ENCODE measurements at places on chromosomes 3 and 15. TPM values are rescaled to one million over a fixed set of nuclear protein-coding genes. Genes with fewer than 3 reads are reported as not detected.

GRCh38 chr3:150292891-150293290 is 115.2 kb upstream of the TSC22D2 start:
- peaks cover 13% of the 10 kb centered on the region for H3K4me1 ChIP-seq
- H3K4me3 ChIP-seq: no peak overlapping the region
- H3K27me3 ChIP-seq: no peaks in the 10 kb centered on the region
- no peak overlapping the region for H3K27ac ChIP-seq
- no peak for DNase-seq

GRCh38 chr3:65343736-65344135 is 655.9 kb upstream of the ADAMTS9 start:
- H3K27ac ChIP-seq: no peak overlapping the region
- no peaks in the 10 kb centered on the region for H3K36me3 ChIP-seq
- no peak for DNase-seq
- H3K4me3 ChIP-seq: no peak overlapping the region

GRCh38 chr15:28901587-28901980 is 15.8 kb downstream of the APBA2 start:
- no peaks in the 10 kb centered on the region for H3K4me1 ChIP-seq
- no peak for DNase-seq
- H3K27me3 ChIP-seq: no peaks in the 10 kb centered on the region
- peaks cover 12% of the 10 kb centered on the region for H3K36me3 ChIP-seq
- no peak overlapping the region for H3K27ac ChIP-seq

DNA sequence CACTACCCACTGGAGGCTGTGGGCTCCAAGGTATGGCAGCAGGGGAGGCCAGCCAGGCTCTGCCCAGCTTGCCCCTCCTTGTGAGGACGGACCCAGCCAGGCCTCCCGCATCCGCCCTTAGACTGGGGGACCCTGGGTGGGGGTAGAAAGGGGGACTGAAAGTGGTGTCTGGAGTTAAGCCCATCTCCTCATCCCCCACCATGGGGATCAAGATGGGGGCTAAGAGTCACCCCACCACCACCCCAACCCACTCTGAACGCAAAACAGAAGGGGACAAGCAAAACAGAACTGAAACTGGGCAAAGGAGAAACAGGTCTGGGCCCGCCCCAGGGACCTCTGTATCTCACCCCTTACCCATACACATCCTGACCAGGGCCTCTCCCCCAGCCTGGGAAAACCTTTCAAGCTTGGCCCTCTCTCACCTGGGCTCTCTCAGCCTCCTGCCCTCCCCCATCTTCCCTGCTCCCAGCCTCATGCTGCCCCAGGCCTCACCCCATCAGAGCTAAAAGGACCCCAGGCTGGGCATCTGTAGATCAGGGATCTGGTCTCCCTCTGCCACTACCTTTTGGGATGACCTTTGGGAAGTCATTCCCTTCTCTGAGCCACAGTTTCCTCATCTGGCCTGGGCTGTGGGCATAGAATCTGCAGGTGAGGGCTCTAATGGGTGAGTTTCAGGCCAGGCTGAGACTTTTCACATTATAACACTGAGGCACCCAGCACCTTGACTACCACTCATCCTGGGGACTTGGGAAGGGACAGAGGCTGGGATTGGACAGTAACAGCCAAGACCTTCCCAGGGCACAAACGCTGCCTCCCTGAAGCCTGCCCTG is 30.0 kb upstream of the CYP11A1 start:
- H3K4me1 ChIP-seq: peaks cover 5% of the 10 kb centered on the region
- no peak overlapping the region for H3K27ac ChIP-seq
- H3K4me3 ChIP-seq: no peak overlapping the region

The UBAP1L gene
- total RNA-seq: 2.6 TPM

GRCh38 chr3:15300323-15301078 is 31.9 kb downstream of the SH3BP5 start:
- peaks cover 13% of the 10 kb centered on the region for H3K36me3 ChIP-seq
- no peak overlapping the region for H3K4me3 ChIP-seq
- H3K4me1 ChIP-seq: no peaks in the 10 kb centered on the region
- H3K27ac ChIP-seq: no peak overlapping the region
- H3K27me3 ChIP-seq: no peaks in the 10 kb centered on the region

DNA sequence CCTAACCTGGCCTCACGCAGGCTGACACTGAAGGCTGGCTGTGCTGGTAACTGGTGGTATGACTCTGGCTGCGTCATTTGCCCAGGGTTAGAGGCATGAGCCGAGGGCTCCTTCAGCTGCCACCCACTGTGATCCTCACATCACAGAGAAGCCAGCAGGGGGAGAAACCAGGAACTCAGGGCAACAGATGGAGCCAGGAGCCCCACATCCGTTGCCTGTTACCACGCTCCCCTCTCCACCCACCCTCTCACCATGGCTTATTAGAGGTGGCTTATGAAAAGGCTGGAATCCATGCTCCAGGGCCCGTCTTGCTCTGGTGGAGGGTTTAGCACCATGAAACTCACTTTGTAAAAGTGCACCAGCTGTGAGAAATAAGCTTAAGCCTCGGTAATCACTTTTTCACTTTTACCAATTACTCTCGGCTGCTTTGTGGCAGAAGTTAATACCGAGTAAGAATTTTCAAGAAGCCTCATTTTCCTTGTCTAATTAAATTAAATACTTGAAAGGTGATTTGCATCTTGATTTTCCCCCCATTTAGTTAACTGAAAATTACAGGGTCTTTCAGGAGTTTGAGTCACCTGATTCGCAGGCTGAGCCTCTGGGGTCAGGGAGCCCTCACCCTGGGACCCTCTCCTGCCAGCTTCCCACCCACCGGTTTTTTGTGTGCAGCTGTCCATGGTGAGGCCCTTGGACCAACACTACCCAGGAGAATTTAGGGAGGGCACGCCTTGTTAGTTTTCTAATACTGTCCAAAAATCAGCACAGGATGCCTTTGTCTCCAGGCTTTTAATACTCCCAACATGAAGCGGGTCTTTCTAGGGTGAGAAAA is 60.9 kb downstream of the ASB7 start:
- peak; percentile 79 for DNase-seq
- no peak overlapping the region for H3K27ac ChIP-seq
- H3K4me1 ChIP-seq: no peaks in the 10 kb centered on the region
- no peaks in the 10 kb centered on the region for H3K27me3 ChIP-seq

DNA sequence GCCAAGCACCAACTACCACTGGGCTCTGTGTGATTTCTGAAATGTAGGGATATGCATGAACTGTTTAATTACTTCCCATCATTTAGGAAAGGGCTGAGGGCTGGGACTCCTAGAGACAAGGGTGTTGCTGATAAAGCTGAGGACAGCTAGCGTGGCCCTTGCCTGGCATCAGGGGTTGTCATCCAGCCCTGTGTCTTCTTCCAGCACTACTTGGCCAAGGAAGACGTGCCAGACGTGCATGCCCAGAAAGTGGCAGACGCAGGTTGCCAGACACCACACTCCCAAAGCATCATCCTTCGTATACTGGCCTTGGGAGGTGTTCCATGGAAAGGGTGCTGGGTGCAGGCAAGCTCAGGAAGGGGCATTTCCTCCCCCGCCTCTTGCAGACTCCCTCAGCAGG is 64.8 kb downstream of the LRIG1 start:
- DNase-seq: no peak
- no peak overlapping the region for H3K27ac ChIP-seq
- no peak overlapping the region for H3K4me3 ChIP-seq
- peaks cover 26% of the 10 kb centered on the region for H3K4me1 ChIP-seq
- H3K36me3 ChIP-seq: peaks cover 35% of the 10 kb centered on the region

- H3K27me3 ChIP-seq: no peaks in the 10 kb centered on the region
- no peaks in the 10 kb centered on the region for H3K4me1 ChIP-seq
- no peak overlapping the region for H3K4me3 ChIP-seq
- no peaks in the 10 kb centered on the region for H3K36me3 ChIP-seq
- no peak overlapping the region for H3K27ac ChIP-seq
Measured at GRCh38 chr3:3998140-3998922, 199.1 kb downstream of the LRRN1 start.

GRCh38 chr3:104519068-104519467 is 847.6 kb upstream of the ALCAM start:
- H3K4me3 ChIP-seq: peak overlapping the region; percentile 55
- H3K27me3 ChIP-seq: no peaks in the 10 kb centered on the region
- H3K36me3 ChIP-seq: peaks cover 14% of the 10 kb centered on the region
- H3K27ac ChIP-seq: peak overlapping the region; percentile 96
- H3K4me1 ChIP-seq: no peaks in the 10 kb centered on the region
- no peak for DNase-seq

DNA sequence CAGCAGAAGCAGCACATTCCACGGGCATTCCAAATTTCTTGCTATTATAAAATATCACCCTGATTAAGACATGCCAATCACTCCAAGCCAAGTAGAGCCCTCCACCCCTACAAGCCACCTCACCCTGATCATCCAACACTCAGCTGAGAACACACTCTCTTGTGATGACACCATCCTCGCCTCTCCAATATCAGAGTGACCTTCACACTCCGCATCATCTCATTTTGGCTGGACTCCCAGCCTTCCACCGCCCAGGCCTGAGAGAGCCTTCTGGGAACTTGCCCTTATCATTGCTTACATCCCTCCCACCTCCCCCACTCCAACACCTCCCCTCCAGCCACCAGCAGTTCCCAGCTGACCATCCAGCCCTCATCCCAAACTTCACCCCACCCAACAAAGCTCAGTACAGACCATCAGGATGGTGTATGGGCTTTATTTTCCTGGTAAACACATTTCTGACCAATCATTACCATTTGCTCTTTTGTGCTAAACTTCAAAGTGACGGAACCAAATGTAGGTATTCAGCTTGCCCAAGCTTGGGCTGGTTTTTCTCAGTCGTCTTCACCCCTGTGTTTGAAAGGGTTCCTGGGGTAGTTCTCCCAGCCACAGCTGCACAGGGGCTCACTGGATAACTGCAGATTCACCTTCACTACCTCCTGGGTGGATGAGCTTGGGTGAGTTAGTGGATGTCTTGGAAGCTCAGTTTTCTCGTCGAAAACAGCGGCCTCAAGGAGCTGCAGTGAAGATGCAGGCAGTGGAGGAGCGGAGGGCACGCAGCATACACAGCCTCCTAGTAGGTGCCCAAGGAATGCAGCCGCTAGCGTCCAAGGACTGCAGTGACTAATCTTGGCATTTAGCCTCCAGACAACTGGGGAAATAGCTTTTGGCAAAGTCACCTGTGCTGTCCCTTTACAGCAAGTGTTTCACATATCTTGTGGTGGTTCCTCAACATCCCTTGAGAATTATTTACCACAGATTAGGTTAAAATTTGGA is 115.1 kb downstream of the LIPC start:
- H3K27ac ChIP-seq: no peak overlapping the region
- H3K36me3 ChIP-seq: no peaks in the 10 kb centered on the region
- H3K27me3 ChIP-seq: no peaks in the 10 kb centered on the region
- no peak overlapping the region for H3K4me3 ChIP-seq

The KBTBD13 gene
- not detected for total RNA-seq

The CCNDBP1 gene
- total RNA-seq: 34.1 TPM

The CASR gene
- 0.02 TPM for total RNA-seq

The RAMAC gene
- total RNA-seq: 35.8 TPM

DNA sequence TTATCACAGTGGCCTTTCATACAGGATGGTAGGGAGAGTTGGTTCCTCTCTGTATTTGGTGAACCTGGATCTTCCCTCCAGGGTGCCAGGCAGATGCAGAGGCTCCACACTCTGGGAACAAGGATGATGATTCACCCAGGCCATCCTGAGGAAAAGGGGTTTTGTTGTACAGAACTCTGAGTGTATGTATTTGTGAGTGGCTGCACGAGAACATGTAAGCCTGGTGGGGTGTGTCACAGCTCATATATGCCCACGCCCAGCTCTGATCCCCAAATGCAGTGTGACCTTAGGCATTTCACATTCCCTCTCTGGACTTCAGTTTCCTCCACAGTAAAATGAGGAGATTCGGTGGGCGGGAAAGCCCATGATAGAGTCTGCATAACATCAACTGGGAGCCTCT is 11.6 kb upstream of the CILP start:
- no peaks in the 10 kb centered on the region for H3K36me3 ChIP-seq
- no peaks in the 10 kb centered on the region for H3K27me3 ChIP-seq
- no peak overlapping the region for H3K27ac ChIP-seq
- H3K4me3 ChIP-seq: no peak overlapping the region

The ZNF717 gene
- total RNA-seq: 15.1 TPM

The NDN gene
- total RNA-seq: 34.8 TPM

The APOD gene
- total RNA-seq: not detected

- H3K36me3 ChIP-seq: peaks cover 3% of the 10 kb centered on the region
- H3K4me1 ChIP-seq: no peaks in the 10 kb centered on the region
- no peak overlapping the region for H3K4me3 ChIP-seq
- no peaks in the 10 kb centered on the region for H3K27me3 ChIP-seq
- DNase-seq: peak; percentile 83
Measured at GRCh38 chr15:63610209-63610841, 13.1 kb downstream of the FBXL22 start.

DNA sequence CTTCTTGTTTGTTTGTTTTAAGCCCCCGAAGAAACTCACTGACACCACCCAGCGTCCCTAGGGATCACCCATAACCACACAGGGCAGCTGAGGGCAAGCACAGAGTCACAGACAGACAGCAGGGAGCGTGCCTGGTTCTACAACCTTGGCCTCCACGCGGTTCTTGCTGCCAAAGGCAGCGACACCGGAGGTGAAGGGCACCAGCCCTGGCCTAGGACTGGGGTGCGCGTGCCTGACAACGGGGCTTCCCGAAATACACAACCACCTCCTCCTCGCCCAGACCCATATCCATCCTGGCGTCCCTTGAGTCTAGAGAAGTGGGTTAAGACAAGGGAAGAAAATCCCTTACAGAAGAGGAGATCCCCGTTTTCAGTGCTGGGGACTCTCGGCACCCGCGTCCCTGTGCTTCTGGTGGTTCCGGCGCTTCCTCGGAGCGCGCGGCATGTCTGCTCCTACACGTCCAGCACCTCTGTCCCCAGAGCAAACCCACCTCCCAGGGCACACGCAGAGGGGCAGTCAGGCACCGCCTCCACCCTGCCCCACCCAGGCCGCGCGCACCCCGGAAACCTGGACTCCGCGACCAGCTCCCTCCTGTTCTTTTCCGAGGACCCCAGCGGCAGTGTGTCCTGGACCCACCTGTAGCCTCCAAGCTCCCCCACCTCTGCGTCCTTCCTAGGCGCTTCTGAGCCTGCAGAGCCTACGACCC is 911 bp downstream of the RFTN1 start:
- H3K4me1 ChIP-seq: peaks cover 4% of the 10 kb centered on the region
- peaks cover 17% of the 10 kb centered on the region for H3K27me3 ChIP-seq
- H3K27ac ChIP-seq: no peak overlapping the region
- DNase-seq: peak; percentile 40

Measured in H9 (cell line).